HuH-7 (cell line): ENCODE measurements at places on chromosomes 16 and 17.

- no peak for DNase-seq
These were observed 56.7 kb downstream of the CCDC42 start for GRCh38 chr17:8687737-8688466.

GRCh38 chr17:22304667-22305303 is 612.5 kb downstream of the KCNJ18 start:
- no peak for DNase-seq

GRCh38 chr16:14629612-14629918 is 495 bp downstream of the PARN start:
- DNase-seq, result no peak

DNA sequence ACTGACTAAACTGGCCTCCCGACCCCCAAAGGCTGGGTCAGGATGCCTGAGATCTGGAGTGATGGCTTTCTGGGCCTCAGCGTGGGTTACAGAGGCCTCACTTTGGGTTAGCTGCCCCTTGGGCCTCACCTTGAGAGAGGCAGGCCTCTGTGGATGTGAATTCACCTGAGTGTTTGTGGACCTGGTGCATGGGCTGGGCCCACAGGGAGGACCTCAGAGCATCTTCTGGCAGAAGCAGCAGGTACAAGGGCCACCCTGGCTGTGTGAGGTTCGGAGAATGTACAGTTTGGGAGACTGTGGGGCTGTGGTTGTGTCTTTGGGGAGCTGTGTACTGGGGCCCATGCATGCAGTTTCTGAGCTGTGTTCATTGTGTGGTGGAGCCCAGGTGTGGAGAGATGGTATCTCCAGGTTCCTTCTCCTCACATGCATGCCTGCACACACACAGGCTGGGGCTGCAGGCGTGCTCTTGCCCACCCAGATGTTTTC is 18.3 kb downstream of the RARA start:
- DNase-seq, result no peak

DNA sequence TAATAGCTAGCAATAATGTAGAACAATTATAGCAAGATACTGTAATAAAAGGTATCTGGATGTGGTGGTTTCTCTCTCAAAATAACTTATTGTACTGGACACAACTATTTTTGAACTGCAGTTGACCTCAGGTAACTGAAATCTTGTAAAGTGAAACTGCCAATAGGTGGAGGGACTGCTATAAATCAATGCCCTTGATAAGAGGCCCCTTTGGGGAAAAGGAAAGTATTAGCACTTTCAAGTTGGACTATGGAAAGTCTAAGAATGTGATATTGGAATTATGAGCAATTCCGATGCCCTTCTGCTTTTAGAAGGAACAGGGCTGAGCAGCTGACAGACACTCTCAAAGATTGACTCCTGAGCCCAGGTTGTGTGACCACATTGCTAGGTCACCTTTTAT is 44.5 kb upstream of the ARHGAP44 start:
- no peak for DNase-seq

- no peak for DNase-seq
These were observed 31.9 kb upstream of the ABCC11 start for GRCh38 chr16:48279199-48279598.

- DNase-seq, result no peak
These were observed 52.5 kb upstream of the WSB1 start for GRCh38 chr17:27241346-27241946.

- peak; percentile 99 for DNase-seq
These were observed at the start of gene AXIN2 for GRCh38 chr17:65561452-65562205. Gene AXIN2 (minus strand): TSS chr17:65561648. CDS start chr17:65558620, 3,028 bp downstream.

- peak; percentile 82 for DNase-seq
These were observed at the start of gene DHX40 for GRCh38 chr17:59565171-59565958. Gene DHX40 (plus strand): TSS chr17:59565610. CDS start chr17:59565672, 62 bp downstream.

DNA sequence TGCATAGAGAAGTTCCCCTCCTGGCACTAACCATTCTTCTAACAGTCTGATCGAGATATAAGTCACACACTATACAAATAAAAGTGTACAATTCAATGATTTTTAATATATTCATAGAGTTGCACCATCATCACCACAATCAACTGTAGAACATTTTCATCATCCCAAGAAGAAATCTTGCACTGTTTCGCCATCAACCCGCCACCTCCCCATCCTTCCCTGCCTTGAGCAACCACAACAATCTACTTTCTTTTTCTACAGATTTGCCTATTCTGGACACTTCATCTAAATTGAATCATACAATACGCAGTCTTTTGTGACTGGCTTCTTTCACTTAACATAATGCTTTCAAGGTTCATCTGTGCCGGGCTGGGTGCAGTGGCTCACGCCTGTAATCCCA is 33.0 kb upstream of the GUCY2D start:
- no peak for DNase-seq

DNA sequence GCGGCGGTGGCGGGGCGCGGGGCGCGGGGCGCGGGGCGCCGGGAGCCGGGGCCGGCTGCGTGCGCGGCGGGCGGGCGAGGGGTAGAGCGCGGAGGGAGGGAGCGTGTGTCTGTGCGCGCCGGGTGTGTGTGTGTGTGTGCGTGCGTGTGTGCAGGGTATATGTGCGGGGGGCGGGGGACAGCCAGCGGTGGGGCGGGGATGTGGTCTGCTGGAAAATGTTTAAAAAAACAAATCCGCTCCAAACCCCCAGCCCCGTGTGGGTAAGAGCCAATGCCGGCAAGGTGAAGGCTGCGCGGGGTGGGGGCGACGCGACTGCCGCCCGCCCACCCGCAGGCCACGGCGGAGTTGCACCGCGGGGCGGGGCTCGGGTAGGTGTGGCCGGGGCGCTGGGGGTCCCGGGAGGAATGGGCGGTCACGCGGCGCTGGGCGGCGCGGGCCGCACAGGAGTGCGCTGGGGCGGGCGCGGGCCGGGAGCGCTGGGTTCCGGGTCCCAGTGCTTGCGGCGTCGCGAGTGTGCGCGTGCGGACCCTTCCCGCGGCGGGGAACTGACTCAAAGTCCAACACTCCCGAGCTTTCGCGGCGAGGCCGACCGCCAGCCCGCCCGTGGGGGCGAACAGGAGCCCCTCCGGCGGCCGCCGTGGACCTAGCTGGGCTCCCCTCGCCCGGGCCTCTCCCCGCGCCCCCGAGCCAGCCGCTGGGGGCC is at the start of gene CYGB:
CYGB (minus strand) TSS at position 132 of the 703 bp plus-strand sequence. CDS start 167 bp downstream, outside the sequence.
- DNase-seq, result no peak
